ENCODE measurements at places on chromosomes 2 and 18.

DNA sequence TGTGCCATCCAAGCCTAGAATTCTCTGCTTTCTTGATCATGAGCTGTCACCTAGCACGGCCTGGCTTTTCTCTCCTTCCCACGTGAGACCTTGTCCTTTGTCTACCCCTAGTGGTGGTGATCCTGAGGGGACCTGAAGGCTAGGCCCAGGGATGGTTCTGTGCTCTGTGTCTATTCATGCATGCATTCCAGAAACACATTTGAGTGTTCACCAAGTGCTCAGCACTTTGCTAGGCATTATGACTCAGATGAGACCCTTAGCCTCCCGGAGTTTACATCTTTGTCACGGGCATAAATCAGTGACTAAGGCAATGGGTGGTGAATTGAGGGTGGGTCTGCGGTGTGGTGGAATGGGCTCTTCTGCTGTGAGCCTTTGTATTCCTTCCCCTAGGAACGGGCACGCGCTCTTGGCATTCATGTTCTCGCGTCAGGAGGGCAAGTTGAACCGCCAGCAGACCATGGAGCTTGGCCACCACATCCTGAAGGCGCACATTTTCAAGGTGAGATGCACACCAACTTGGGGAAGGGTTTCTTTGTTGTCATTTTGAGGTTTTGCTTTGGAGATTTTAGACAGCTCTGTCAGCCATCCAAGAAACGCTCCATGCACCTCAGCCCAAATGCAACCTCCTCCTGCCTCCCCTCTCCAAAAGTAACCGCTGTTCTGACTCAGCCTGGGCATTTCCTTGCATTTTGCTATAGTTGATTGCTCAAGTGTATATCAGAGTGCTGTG is 100.9 kb downstream of the WDSUB1 start:
- DNase-seq, result no peak

DNA sequence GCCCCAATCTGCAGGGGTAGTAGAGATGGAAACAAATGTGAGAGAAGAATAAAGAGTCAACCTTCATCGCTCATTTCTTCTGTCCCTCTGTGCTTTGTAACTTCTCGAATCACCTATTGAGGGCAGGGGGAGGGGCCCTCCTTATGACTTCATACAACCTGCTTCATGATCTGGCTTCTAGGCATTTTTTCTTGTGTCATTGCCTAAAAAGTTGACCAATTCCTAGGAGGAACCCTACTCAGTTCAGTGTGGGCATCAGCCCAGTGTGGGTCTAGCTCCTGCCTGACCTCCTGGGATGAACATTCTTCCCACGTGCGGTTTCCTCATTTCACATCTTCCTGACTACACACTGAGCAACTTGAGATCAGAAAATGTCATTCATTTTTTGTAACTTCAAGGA is 46.3 kb upstream of the CREB1 start:
- no peak for DNase-seq

GRCh38 chr2:62871506-62871905 is 166.0 kb downstream of the EHBP1 start:
- DNase-seq, result no peak

DNA sequence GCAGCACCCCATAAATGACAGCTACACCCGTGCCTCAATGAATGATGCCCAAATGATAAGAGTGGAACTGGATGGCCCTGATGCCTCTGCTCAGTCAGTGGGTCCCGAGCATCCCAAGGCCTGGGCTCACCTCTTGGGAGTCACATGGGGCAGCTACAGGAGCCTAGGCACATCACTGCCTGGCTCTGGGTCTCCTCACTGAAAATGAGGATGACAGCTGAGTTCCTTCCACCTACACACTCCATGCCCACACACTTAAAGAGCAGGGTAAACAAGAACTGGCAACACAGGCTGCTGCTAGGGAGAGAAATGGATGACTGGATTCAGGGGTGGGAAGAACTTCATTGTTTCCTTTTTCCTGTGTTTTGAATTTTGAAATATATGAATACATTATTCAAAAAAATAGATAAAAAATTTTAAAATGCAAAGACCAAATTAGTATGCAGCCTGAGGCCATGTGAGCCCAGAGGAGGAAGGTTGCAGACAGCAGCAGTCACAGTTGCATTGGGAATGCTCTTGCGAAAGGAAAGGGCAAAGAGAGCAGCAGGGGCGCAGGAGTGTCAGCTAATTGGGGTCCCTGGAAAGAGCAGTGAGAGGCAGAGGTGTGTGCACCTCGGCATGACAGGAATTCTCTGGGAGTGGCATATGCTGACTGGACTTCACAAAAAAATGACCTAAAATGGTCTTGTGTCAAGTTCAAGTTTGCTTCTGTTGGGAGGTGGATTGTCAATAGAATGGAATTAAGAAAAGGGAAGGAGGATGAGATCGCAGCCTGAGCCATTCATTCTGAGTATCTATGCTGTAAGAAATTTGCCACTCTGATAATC is 327.1 kb downstream of the CELF4 start:
- no peak for DNase-seq

DNA sequence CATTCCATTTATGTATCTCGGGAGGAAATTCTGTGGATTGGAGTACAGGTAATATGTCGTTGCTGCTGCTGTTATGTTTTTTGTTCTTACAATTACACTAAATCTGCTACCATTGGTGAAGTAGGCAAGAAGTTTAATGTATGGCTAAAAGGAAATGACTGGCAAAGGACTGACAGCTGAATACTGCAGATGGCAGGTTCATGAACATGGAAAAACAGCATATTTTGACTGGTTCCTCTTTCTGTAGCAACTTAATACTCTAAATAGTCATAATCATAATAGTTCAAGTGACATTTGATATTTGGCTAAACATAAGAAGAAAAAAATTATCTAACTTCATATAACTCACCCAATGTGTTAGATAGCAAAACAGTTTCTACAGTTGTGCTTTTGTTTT is 84.5 kb upstream of the PGAP1 start:
- no peak for DNase-seq

GRCh38 chr18:55142410-55142809 is 183.1 kb upstream of the CCDC68 start:
- no peak for DNase-seq

Measured in naive thymus-derived CD8-positive, alpha-beta T cell (primary cell).